ENCODE measurements at places on chromosomes 5 and 9.

DNA sequence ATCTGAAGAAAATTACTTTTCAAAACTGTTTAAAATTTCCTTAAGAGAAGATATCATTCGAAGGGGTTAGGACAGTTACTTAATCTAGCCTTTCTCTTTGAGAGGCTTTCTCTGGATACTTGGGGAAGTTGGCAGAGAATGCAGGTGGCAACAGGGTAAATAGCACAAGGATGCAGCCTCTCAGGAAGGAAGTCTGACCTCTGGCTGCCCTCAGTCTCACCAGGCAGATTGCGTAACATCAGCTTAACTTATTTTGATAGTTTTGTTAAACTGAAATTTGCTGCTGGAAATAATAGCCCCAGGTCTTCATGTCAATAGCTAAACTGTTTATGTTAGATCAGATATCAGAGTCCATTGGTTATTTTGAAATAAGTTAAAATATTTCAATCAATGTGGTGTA is 20.4 kb downstream of the CCDC192 start:
- peak; percentile 58 for DNase-seq

DNA sequence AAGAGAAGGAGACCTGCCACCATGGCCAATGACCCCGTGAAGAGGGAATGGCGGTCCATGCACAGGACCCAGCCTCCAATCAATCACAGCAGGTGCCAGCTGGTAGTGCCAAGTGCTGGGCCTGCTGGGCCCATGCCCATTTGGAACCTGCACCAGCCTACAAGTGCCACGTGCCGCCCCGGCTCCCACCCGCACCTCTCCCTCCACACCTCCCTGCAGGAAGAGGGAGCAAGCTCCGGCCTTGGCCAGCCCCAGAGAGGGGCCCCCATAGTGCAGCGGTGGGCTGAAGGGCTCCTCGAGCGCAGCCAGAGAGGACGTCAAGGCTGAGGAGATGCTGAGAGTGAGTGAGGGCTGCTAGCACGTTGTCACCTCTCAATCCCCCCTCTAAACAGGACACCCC is 37.8 kb upstream of the NPR3 start:
- no peak for DNase-seq

- no peak for DNase-seq
These were observed 183.7 kb downstream of the PDE4D start for GRCh38 chr5:59709846-59710245.

DNA sequence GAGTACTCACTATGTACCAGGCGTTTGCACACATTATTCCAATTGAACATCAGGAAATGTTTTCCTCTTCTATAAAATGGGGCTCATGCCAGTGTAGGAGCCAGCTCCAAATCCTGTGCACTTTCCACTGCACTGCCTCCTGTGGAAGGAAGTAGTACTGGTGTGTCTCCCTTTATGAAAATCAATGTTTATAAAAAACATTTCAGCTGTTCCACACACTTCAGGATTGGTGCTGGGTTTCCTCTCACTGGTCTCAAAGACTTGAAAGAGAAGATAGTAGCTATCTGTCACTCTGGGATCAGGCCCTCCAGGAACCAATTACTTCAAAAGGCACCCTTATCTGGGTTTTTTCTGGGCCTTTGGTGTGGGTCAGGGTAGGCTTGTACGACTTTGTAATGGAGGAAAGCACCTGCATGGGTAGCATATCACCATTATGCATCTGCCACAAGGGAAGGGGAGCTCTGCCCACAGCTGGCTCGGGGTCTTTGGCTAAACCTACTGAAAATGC is 32.5 kb downstream of the RAB14 start:
- no peak for DNase-seq

DNA sequence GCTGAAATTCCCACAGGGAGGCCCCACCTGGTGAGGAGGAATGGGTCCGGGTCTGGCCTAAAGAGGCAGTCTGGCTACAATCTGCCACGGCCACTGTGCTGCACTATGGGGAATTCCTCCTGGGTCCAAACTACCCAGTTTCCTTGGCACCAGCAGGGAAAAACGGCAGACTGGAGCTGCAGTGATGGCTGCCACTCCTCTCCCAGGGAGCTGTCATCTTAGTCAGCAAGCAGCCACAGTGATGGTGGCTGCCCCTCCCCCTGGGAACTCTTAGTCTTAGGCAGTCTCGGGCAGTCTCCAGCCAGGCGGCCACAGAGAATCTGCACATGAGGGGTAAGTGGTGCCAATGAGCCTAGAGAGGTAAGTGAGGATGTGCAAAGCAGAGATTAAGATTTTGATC is 205.8 kb downstream of the TMEM38B start:
- DNase-seq, result no peak

DNA sequence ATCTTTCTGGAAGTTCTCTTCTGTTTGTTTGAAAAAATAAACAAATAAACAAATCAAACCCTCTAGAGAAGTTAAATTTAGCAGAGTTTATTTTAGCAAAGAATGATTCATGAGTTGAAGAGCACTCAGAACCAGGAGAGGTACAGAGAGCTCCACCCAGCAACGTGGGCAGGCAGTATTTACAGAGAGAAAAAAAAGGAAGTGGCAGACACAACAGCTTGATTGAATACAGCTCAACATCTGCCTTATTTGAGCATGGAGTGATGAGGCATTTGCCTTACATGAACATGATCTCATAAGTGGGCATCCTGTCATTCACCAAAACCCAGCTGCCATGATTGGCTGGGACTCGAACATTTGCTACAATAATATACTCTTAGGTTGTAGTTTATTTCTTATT is 381.6 kb upstream of the ADAMTS16 start:
- no peak for DNase-seq

DNA sequence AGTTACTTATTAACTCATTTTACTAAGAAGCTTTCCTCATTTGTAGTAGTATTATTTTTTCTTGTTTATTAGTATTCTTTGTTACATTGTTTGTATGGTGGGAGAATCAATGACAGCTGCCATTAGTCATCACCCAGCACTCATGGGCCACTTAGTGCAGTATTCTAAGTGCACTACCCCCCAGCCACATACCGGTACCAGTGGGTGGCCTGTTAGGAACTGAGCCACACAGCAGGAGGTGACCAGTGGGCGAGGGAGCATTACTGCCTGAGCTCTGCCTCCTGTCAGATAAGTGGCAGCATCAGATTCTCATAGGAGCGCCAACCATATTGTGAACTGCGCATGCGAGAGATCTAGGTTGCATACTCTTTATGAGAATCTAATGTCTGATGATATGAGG is 24.2 kb upstream of the CAMLG start:
- DNase-seq, result no peak

- no peak for DNase-seq
These were observed 562.8 kb downstream of the BNC2 start for GRCh38 chr9:16307626-16308195.

GRCh38 chr5:98774192-98775033 is 950 bp downstream of the RGMB start:
- DNase-seq, result no peak

DNA sequence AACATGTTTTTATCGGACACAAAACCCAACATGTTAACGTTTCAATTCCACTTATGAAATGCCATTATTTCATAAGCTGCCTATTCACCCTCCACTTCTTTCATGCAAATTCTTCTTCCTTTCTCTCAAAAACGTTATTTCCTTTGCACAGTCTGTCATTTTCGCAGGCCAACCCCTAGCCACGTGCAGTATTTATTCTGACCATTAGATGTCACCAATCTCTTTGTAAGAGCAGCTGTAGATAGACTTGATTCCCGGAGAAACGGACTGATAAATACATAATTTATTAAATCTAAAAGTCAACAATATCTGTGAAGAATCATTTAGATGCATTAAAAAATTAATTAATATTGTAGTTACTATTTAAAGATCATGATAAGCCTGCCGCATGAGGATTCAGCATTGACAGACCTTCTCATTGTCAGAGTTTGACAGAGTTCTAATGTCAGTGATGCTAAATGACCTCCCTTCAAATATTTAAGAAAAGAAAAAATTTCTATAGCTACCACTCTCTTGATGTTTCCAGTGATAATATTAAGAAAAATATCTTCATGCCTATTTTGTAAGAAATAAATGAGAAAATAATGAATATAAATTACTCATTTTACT is 933.6 kb downstream of the CDH12 start:
- DNase-seq, result peak; percentile 20

DNA sequence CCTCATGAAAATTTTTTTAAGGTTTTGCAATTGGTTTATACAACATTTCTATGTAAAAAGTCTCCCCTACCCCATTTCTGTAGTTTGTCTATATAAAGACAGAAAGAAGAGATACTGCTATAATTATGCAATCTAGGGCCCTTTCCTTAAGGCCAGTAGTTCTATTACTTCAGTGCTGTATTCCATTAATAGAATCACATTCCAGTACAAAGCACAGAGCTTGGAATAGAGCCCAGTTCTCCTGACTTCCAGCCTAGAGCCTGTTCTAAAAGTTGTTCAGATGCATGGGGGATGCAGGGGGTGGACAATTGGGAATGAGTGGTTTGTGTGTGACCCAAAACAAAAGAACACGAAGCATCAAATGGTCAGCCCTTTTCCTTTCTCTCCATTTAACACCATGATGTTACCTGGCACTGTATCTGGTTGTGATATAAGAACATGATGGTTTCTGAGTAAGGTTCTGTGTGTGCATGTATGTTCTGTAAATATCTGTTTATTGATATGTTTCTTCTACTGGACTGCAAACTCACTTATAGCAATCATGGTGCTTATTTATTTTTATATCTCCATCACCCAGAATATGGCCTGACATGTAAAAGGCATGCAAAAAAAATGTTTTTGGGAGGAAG is 8.2 kb upstream of the GRAMD2B start:
- DNase-seq, result no peak

DNA sequence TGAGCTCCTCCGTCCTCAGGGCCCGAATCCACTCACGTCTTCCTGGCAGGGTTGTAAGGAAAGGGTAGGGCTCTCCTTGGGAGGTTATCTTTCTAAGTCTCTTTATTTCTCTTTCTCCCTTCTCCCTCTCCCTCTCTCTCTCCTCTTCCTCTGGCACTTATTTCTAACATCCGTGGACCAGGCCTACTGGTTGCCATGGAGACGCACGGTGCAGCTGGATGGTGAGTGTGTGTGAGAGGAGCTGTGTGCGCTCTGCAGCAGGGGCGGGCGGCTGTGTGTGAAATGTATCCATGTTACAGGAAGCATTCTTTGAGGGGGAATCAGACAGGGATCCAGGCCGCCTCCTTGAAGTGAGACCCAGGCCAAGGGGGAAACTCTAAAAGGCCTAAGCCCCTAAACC is 32.2 kb downstream of the PCDH1 start:
- no peak for DNase-seq

- no peak for DNase-seq
These were observed 95.3 kb downstream of the FBXW11 start for GRCh38 chr5:171911152-171911551.

DNA sequence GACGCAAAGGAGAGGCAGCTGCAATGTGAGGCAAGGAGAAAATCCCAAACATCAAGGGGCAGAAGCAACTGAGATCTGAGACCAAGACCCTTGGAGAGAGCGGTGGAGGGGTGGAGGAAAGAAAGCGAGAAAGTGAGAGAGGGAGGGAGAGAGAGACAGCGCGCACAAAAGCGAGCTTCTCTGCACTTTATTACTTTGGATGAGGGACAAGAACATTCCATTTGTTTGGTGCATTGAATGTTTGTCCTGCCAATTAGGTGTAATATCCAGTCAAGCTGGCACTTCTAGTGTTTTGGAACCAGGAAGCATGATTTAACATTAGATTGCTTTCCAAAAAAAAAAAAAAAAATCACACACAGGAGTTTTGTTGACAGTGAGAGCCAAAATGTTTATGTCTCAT is 1.4 kb downstream of the CAST start:
- DNase-seq, result no peak

DNA sequence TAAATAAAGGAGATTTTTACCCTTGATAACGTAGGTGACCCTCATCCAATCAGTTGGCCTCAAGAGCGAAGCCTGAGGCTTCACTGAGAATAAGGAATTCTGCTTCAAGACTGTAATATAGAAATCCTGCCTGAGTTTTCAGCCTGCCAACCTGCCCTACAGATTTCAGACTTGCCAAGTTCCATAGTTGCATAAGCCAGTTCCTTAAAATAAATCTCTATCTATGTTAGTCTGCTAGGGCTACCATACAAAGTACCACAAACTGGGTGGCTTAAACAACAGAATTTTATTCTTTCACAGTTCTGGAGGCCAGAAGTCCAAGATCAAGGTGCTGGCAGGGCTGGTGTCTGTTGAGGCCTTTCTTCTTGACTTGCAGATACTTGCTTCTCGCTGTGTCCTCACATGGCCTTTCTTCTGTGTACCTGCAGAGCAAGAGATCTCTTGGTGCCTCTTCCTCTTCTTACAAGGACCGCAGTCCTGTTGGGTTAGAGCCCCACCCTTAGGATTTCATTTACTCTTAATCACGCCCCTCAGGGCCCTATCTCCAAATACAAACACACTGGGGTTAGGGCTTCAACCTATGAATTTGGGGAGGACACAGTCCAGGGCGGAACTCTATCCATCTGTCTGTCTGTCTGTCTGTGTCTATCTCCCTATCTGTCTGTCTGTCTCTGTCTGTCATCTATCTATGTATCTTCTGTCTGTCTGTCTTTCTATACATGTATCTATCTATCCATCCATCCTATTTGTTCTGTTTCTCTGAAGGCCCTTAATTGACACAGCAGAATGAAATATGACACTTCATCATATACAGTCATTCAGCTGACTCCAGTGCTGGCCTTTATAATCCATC is 17.0 kb upstream of the CMBL start:
- DNase-seq, result no peak

DNA sequence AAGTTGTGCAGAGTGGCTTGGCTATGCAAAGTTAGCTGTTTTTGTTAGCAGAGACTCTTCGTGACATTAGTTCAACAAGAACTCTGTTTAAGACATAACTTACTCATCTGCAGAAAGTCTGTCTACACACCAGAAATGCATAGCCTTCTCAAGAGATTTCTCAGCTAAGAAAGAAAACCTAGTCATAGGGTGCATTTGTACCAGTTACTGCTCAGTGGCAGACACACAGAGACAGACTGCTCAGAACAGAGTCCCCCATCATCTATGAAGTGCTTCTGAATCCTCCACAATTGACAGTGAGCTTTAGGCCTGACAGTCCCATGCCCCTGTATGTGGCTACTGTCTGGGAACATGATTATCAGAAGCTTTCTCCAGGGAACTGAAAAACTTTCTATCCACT is 56.1 kb upstream of the IFNK start:
- no peak for DNase-seq

DNA sequence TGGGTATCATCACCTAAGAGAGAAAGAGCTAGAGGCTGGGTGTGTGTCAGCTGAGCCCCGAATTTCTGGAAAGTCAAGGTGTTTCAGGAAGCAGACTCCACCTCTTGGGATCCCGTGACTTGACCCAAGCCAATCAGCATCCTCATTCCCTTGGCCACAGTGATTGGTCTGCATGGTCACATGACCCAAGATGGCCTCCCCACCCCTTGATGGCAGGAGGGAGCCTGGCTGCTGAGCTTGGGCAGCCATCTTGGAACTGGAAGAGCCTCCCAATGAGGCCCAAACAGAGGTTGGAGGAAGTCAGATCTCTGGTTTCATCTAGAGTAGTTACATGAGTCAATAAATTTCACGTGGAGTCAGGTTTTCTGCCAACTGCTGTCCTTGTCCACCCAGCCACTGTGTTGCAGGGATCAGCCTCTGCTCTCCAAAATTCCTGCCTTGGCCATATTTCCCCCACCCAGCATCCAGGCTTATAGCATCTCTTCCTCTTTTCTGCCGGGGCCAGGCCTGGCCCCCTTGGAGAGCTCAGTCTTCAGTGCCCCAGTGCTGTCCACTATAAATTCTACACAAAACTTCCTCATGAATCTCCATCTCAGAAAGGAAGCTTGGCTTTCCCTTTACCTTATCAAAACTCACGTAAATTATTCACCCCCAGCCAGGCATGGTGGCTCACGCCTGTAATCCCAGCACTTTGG is 17.2 kb upstream of the SUSD3 start:
- DNase-seq, result peak; percentile 22

GRCh38 chr9:96222132-96222531 is 79.8 kb downstream of the HSD17B3 start:
- DNase-seq, result peak; percentile 11
